ENCODE measurements at places on chromosomes 16 and 17.

- DNase-seq: no peak
Observed at GRCh38 chr16:84818989-84819643, 669 bp upstream of the CRISPLD2 start.

DNA sequence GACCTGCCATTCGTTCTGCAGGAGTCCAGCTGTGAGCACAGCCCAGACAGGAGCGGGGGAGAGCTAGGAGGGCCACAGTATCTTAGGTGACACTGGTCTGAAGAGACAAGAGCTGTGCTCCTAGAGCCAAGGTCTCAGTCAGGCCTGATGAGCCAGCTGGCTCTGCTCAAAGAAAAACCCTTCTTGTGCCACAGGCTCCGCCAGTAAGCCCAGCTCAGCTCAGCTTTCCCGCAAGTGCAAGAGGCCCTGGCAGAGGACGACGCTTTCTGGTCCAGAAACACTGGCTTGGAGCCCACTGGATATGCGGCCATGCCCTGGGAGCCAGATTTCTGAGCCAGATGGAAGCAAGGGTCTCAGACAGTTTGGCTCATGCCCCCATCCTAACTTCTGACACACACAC lies 23.9 kb downstream of the PEMT start:
- no peak for DNase-seq

GRCh38 chr16:72845322-72846020 lies 202.5 kb downstream of the ZFHX3 start:
- no peak for DNase-seq

DNA sequence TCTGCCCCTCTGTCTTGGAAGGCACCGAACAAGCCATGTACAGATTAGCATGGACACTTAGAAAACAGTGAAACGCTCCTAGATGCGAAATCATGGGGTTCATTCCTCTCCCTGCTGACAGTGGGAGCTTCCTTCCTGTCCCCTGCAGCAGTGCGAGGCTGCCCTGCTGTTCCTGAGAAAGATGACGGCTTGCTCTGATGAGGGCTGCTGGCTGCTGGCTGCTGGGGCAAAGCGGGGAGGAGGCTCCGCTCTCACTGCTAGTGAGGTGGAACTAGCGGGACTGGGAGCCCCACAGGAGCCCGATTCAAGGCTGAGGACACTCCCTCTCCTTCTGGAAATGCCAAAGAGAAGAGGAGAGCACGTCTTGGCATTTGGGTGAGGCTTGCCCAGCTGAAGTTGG lies 25.9 kb upstream of the CACNG4 start:
- no peak for DNase-seq

DNA sequence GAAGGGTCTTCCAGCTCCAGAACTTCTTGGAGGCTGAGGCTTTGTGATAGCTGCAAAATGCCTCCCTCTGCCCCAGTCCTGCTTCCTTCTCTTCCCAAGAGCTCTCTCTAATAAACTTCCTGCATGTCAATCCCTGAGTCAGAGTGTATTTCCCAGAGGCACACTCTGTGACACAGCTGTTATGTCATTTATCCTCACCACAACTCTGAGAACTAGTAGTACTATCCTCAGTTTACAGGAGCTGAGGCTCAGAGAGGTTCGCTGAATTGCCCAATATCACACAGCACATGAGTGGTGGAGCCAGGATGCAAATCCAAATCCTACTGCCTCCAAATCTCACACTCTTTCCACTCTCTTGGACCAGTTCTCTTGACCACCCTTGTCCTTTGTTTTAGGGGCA lies 20.0 kb downstream of the UNC45B start:
- DNase-seq: no peak

- no peak for DNase-seq
Observed at GRCh38 chr17:65079489-65079900, 23.0 kb upstream of the GNA13 start.

DNA sequence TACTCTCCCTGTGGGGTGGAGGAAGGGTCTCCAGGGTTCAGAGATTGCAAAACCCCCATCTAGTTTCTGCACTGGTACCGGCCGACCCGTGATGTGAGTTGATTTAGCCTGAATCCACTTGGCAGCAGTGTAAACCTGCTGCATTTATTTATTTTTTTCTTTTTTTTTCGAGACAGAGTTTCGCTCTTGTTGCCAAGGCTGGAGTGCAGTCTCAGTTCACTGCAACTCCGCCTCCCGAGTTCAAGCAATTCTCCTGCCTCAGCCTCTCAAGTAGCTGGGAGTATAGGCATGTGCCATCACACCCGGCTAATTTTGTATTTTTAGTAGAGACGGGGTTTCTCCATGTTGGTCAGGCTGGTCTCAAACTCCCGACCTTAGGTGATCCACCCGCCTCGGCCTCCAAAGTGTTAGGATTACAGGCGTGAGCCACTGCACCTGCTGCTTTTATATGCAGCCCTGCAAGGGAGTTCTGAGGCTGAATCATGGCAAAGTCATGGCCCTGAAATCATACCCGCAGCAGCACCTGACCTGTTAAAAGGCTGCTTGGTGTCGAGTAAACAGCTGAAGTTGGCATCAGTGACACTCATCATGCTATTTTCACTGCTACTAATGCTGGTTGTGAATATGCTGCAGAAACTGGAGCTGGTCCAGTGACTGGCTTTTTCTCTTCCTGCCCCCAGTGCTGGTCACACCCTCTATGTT lies 21.4 kb downstream of the DEXI start:
- no peak for DNase-seq

GRCh38 chr16:60120586-60120985 lies 1386.5 kb upstream of the GOT2 start:
- DNase-seq: no peak

- peak; percentile 89 for DNase-seq
Observed at GRCh38 chr17:8409966-8410882, 12.6 kb upstream of the RNF222 start.

- DNase-seq: no peak
Observed at GRCh38 chr17:49631496-49631895, 46.4 kb downstream of the SPOP start.

DNA sequence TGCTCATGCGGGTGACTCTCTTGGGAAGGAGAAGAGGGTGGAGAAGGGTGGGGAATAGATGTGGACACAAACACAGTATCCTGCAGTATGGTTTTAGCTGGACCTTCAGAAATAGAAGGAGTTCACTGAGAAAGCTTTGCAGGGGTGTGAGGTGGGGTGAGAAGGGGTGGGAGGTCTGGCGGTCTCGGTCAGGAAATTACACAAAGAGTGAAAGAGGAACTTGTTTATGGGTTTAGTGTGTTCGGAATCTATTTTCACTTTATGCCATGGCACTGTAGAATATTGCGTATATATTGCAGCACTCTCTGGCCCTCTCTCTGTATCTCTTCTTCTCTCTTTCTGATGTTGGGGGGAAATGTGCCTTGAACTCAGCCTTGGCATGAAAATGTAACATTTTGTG lies 148.2 kb upstream of the GOT2 start:
- DNase-seq: no peak

DNA sequence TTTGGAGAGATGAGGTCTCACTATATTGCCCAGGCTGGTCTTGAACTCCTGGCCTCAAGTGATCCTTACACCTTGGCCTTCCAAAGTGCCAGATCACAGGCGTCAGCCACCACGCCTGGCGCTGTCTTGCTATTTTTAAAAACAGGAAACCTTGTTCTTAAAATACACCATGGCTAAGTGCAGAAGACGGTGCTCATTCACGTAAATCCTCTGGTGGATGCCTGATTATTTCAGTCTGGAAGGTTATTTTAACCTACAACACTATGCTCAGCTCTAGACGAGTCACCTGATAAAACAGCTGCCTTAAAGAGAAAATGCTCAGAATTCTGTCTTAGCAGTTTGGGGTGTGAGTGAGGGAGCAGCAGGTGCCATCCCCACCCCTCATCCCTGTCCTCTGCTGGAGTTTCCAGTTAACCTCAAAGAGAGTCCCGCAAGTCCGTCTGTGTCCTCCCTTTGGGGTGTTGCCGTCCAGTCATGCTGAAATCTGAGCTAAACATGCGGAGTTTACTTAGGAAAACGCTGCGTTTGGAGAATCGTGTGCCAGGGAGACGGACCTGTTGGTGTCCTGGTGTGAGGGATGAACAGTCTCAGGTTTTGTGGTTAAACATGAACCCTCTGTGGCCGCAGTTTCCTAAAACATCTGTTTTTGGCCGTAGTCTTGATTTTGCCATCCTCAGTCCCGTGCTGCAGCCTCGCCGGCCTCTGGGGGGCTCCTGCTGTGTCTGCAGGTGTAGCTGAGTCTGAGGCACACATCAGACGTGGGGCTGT lies 17.1 kb downstream of the SPG7 start:
- no peak for DNase-seq

- DNase-seq: no peak
Observed at GRCh38 chr16:85446951-85447692, 166.0 kb upstream of the GSE1 start.

- DNase-seq: no peak
Observed at GRCh38 chr17:57578608-57579225, 166.4 kb downstream of the CCDC182 start.

DNA sequence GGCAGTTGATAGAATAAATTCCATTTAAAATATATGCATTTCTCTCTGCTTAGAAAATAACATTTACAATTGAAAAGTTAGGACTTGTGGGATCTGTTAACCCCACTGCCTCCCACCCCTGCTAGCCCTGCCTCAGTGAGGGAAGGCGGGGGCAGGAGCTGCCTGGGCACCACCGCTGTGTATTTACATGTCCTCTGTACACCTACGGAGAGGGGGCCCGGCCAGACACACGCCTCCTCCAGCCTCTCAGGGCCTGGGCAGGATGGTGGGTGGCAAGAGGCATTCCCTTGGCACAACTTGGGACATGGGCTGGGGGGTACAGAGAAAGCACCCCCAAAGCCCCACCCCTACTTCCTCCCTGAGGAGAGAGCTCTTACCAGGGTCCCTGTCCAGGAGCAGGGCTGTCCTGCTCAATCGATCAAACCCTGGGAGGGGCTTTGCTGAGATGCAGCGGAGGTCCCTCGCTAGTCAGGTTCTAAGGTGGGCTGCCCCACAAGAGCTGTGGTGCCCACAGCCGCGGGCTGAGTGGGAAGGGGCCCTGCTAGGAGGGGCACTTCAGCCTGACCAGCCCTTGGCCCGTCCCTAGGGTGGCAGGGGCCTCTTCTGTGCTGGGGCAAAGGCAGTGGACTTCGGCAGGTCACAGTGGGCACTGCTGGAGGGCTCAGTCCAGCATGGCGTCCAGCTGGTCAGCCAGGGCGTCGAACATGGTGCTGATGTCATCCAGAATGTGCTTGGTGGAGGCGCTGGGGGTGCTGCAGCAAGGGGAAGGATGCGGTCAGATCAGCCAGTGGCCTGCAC lies 14.7 kb downstream of the CASKIN2 start:
- no peak for DNase-seq

GRCh38 chr16:77298418-77299360 lies 99.5 kb downstream of the SYCE1L start:
- peak; percentile 99 for DNase-seq

- DNase-seq: no peak
Observed at GRCh38 chr17:71798701-71799100, 322.1 kb upstream of the SOX9 start.

DNA sequence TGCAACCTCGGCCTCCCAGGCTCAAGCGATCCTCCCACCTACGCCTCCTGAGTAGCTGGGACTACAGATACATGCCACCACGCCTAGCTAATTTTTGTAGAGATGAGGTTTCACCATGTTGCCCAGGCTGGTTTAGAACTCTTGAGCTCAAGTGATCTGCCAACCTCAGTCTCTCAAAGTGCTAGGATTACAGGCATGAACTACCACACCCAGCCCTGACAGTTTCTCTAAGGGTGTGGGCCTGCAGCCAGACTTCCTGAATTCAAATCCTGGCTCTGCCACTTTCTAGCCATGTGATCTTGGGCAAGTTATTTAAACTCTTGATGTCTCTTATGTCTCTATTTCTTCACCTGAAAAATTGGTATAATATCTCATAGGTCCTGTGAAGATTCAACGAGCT lies 5.6 kb downstream of the CUEDC1 start:
- DNase-seq: no peak

DNA sequence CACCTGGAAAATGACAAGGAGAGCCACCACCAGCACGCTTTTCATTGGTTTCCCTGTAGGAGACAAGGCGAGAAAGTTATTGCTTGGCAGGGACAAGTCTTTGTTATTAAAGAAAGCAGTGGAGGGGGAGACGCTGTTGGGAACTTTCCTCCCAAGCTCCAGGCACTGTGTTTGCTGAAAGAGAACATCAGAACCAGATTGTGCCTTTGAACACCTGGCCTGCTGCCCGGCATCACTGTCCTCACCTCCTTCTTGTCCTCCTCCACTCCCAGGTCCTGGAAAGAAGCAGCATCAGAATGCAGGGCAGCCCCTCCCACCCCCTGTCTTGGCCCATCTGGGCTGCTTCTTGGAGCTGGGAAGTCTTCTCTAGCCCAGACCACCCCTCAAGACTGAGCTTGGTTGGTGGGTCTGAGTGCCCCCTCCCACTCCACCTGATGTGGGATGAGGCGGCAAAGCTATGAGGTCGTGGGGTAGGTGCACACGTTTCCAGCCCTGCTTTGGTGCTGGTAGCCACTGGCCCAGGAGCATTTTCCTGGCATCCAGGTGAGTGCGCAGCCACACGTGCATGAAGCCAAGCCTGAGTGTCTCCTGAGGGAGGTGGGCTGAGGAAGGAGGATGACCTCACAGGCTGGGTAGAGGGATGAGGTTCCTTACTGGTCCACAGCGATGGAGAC lies 6.2 kb downstream of the CCR7 start:
- no peak for DNase-seq

GRCh38 chr17:6903326-6903900 lies 71.9 kb upstream of the TEKT1 start:
- DNase-seq: no peak

DNA sequence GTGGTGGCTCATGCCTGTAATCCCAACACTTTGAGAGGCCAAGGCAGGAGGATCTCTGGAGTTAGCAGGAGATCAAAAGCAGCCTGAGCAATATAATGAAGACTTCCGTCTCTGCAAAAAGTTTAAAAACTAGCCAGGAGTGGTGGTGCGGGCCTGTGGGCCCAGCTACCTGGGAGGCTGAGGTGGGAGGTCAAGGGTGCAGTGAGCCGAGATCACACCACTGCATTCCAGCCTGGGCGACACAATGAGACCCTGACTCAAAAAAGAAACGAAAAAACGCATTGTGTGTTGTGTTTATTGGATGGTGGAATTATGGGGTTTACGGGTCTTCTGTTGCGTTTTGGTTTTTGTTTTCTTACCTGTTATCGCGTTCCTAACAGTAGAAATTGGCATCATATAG lies 863 bp upstream of the DDX19A start:
- DNase-seq: no peak

DNA sequence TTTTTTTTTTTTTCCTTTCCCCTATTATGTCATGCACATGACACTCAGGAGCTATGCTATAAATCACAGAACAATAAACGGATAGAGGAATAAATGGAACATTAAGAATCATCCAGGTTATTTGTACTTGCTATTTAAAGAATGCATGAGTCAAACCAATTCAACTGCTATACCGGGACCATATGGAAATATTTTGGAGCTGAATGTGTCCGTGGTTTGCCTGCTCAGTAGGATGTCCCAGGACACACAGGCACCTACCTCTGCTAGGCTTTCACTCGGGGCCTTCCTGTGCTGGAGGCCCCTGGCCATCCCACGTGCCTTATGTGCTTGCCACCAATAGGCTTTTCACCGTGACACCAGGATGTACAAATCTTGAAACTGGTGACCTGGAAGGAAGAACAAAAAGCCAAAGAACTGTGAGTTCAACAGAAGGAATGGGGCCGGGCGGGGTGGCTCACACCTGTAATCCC lies 15.3 kb upstream of the SEC14L1 start:
- DNase-seq: peak; percentile 96

- no peak for DNase-seq
Observed at GRCh38 chr16:11076259-11077018, 132.1 kb downstream of the CLEC16A start.

GRCh38 chr16:2027024-2028010 lies 615 bp downstream of the NHERF2 start:
- DNase-seq: no peak

- no peak for DNase-seq
Observed at GRCh38 chr16:57388359-57389086, 16.0 kb upstream of the CCL17 start.
